ENCODE measurements at places on chromosomes 4 and X.
A peak's percentile ranks its signal among the peaks of the same experiment; 100 is the strongest.

DNA sequence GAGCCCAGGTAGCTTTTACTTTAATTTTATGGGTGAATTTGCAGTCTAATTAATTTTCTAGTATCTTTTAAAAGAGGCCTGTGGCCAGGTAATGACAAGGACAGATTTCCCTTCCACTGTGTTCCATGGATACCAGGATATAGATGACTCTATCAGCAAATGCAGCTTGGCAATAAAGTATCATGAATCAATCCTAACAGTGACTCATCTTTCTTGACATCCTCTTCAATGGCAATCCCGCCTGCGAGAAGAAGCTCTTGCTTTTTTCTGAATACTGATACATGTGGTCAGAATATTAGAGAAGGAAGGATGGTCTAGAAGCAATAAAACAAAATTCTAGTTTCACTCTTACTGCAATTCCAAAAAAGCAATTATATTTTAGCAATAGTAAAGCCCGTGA is 267.8 kb downstream of the DTHD1 start:
- DNase-seq = no peak

DNA sequence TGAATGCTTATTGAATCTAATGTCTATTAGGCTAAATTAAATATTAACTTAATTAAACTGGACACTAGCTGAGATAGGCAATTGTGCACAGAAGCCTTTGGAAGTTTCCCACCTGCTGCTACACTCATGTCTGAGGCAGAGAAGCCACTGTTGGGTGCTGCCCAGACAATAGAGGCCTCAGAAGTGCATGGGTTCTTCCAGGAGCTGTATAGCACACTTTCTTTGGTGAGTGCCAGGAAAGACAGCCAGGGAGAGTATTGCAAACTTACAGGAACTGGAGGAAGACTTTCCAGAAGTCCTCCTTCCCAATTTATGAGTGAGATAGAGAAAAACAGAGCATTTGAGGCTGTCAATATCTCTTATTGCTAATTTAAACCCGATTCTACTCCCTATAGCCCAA is 89.9 kb downstream of the GPAT3 start:
- DNase-seq = no peak

GRCh38 chr4:155430895-155431795 is 54.4 kb upstream of the MAP9 start:
- no peak for DNase-seq

- DNase-seq = no peak
Observed at GRCh38 chrX:21972721-21973120, 32.2 kb downstream of the SMS start.

DNA sequence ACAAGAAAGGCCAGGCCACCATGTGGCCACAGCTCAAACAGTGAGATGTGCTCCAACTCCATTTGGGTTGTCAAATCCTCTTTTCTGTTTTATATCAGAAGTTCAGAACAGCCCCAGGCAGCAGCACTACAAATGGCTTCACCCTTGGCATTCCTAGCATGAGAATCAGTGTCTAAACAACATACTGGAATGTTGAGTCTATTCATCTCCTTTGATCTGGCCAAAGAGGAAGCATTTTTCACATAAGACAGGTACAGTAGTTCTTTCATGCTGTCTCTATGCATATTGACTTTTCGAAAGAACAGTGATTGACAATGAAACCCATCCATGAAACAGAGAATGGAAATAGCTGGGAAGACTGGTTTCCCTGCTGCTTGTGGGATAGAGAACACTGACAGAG is 289.5 kb downstream of the USP46 start:
- DNase-seq = no peak

- no peak for DNase-seq
Observed at GRCh38 chrX:101417190-101417589, 9.2 kb downstream of the HNRNPH2 start.

DNA sequence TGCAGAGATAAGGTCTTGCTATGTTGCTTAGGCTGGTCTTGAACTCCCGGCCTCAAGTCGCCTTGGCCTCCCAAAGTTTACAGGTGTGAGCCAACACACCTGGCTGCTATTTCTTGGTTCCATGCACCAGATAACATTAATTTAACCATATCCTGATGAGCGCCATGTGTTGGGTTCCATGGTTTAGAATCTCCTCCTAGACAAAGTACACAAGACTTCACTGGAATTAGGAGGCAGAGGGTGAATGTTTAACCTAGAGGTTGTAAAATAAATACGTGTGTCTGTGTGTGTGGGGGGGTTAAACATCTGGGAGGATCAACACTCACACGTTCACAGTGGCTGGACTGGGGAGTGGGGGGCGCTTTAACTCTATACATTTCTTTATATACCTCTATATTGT is 32.4 kb upstream of the SORCS2 start:
- no peak for DNase-seq

DNA sequence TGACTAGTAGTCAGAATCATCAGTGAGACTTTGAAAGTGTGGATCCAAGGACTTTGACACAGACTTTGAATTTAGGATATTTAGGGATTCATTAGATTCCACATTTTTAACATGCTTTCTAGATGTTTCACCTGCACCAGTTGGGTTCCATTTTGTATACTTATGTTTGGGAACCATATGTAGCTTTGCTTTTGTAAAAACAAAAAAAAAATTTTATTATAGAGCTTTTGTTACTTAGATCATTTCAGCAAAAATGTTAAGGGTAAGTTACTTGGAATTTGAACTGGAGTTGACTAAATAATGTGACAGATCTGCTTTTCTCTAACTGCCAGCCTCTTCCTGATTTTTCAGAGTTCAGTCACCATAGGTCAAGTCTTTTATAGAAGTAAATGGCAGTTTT is 14.6 kb downstream of the PDLIM5 start:
- DNase-seq = no peak

DNA sequence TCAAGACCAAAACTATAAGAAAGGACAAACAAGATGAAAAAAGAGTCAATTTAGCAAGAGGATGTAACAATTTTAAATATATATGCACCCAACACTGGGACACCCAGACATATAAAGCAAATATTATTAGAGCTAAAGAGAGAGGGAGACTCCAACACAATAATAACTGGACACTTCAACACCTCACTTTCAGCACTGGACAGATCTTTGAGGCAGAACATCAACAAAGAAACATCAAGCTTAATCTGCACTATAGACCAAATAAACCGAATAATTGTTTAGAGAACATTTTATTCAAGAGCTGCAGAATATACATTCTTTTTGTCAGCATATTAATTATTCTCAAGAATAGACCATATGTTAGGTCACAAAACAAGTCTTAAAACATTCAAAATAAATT is 109.7 kb upstream of the TET2 start:
- DNase-seq = no peak

DNA sequence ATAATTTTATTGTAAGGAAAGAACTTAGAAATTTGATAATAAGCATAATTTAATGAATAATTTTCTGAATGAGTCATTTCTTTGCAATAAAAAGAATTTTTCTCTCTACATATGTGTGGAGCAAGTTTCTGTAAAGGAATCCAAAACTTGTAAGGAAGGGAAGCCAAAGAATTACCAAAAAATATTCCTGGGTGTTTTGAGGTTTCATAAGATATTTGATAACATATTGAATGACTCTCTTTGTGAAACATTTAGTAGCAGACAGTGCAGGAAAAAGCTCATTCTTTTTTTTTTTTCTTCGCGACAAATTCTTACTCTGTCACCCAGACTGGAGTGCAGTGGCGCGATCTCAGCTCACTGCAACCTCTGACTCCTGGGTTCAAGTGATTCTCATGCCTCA is 469.0 kb upstream of the MAGEB2 start:
- DNase-seq = no peak

GRCh38 chr4:7171191-7171900 is 21.0 kb upstream of the SORCS2 start:
- DNase-seq = no peak

- DNase-seq = peak; percentile 41
Observed at GRCh38 chrX:15497865-15498264, 2.7 kb upstream of the BMX start.

DNA sequence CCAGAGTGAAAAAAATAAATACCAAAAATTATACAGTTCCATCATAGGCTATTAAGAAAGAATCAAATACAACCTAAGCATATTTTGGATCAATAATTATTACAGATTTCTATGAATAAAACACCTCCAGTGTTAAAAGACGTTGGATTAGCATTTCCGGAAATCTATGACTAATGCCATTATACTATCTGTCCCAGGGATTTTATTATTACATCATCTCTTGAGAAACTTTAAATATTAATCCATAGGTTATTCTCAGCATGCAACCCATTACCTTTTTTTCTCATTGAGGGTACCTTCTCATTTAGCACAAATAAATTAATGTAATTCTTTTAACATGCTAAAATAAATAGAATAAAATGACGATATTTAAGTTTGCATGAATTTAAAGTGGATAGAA is 44.6 kb downstream of the CXorf58 start:
- no peak for DNase-seq

DNA sequence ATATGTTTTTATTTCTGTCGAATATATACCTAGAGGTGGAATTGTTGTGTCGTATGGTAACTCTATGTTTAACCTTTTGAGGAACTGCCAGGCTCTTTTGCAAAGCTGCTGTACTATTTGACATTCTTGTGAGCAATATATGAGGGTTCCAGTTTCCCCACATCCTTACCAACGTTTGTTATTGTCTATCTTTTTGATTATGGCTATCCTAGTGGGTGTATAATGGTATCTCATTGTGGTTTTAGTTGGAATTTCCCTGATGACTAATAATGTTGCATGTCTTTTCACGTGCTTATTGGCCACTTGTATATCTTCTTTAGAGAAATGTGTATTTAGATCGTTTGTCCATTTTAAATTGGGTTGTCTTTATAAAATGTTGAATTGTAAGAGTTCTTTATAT is 24.5 kb downstream of the REPS2 start:
- DNase-seq = peak; percentile 27

- no peak for DNase-seq
Observed at GRCh38 chrX:20951016-20951810, 423.0 kb upstream of the CNKSR2 start.

DNA sequence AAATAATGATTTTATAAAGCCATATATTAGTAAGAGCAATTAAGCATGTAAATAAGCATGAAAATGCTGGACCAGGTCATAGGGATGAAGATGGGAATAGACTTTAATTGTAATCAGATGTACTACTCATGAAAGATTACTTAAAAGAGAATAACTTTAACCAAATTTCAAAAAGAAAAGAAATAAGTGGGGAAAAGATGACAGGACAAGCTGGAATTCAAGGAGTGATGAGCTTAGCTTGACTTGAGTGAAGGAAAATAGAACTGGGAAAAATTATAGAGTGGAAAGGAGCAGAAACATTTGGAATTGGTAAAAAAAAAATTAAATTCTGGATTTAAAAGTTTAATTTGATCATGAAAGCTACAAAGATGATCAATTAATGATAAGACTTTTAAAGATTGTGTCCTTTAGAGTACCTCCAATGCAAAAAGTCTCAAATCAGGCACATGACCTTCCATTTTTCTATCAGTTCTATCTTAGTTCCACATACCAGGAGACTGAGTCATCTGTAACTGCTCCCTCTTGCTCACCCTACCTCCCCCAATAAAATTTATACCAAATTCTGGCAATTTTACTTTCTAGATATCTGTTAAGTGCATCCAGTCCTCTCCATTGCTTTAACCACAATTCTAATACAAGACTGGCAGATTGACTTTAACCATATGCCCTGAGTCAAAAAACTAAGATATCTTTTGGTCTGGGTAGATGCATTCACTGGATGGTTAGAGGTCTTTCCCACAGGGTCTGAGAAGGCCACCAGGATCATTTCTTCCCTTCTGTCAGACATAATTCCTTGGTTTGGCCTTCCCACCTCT is 56.4 kb upstream of the SLIT2 start:
- DNase-seq = peak; percentile 66

GRCh38 chr4:184171011-184171410 is 46.7 kb downstream of the ENPP6 start:
- peak; percentile 16 for DNase-seq

DNA sequence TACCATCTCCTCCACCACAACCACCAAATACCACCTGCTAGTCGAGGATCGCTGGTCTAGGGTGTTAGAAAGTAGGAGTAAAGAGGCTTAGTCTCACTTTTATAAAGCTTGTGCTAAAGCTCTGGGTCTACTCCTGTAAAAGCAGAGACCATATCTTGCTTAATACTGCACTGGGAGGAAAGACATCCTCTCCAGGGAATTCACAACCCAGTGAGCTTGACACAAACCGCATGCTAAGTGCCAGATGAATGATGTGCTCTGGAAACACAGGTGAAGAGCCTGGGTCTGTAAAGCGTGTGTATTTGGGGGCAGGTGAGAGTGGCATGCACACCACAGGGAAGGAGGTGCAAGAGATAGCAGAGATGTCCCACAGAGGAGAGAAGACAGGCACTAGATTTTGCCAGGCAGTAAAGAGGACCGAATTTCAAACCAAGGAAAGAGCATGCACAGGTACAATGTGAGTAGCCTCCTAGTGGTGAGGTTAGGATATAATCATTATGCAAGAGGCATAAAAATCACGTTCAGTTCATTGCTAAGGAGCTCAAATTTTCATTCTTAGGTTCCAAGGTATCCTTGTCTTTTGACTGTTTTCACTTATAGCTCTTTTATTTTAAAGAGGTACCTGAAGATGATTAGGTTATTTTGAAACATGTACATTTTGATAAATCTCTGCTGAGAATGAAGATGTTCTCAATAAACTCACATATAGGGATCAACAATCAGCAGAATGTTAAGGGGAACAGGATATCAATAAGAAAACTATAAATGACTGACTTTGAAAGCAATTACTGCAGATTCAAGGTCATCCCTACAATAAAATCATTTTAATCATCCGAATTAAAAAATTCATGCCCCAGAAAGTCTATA is 20.7 kb downstream of the TAPT1 start:
- no peak for DNase-seq

DNA sequence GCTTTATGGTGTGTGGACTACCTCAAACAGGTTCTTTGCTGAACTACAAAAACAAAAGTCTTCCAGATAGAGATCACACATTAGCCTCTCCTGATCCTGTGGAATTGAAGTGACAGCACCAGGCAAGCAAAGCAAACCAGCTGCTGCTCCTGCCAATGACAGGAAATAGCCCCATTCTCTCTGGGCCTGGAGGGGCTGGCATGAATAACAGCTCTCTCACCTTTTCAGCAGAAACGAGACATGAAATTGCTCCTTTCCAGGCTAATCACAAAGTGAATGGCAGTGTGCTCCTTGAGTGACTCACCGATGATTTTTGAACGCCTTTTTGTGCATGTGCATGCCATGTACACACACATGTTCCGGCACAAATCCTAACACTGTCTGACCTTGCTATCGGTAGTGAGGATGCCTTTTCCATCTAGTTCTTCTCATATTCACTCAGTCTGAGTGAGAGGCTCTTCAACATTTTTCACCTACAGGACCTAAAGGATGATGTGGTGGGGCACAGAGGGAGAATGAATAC is 24.4 kb downstream of the MFAP3L start:
- no peak for DNase-seq

GRCh38 chr4:15162465-15163283 is 160.4 kb downstream of the CPEB2 start:
- peak; percentile 61 for DNase-seq

- DNase-seq = no peak
Observed at GRCh38 chrX:146056511-146057081, 239.0 kb downstream of the SLITRK2 start.

GRCh38 chr4:6153874-6154273 is 46.5 kb downstream of the JAKMIP1 start:
- DNase-seq = no peak

- DNase-seq = no peak
Observed at GRCh38 chrX:74371425-74372222, 49.7 kb upstream of the SLC16A2 start.

- DNase-seq = peak; percentile 33
Observed at GRCh38 chr4:18882468-18882867, 860.9 kb upstream of the LCORL start.

Data from foreskin fibroblast (primary cell).